ENCODE measurements at places on chromosomes 12 and 14.

- no peak for DNase-seq
These were observed 50.0 kb downstream of the PITPNM2 start for GRCh38 chr12:123100882-123101281.

GRCh38 chr12:30967026-30967425, 40.5 kb downstream of the TSPAN11 start:
- DNase-seq, result no peak

DNA sequence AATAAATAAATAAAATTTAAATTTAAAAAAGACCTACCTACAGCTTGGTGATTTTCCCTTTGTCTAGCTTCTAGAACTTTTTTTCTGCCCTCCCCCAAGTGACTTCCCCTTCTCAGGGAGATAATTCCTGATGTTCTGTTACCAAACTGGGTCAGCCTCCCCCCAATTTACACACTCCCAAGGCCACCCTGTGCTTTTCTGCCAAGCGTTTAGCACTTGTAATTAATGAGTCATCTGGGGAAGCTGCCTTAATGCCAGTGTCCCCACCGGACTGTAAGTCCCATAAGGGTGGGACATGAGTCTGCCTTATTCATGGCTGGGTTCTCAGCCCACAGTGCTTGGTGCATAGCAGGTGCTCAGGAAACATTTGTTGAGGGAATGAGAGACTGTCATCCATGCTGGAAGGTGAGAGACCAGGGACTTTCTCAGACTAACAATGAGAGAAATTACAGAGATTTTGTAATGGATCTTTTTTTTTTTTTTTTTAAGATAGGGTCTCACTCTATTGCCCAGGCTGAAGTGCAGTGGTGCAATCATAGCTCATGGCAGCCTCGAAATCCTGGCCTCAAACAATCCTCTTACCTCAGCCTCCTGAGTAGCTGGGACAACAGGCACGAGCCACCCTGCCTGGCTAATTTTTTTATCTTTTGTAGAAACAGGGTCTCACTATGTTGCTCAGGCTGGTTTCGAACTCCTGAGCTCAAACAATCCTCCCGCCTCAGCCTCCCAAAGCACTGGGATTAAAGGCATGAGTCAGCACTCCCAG, 106.8 kb downstream of the PHETA1 start:
- no peak for DNase-seq

DNA sequence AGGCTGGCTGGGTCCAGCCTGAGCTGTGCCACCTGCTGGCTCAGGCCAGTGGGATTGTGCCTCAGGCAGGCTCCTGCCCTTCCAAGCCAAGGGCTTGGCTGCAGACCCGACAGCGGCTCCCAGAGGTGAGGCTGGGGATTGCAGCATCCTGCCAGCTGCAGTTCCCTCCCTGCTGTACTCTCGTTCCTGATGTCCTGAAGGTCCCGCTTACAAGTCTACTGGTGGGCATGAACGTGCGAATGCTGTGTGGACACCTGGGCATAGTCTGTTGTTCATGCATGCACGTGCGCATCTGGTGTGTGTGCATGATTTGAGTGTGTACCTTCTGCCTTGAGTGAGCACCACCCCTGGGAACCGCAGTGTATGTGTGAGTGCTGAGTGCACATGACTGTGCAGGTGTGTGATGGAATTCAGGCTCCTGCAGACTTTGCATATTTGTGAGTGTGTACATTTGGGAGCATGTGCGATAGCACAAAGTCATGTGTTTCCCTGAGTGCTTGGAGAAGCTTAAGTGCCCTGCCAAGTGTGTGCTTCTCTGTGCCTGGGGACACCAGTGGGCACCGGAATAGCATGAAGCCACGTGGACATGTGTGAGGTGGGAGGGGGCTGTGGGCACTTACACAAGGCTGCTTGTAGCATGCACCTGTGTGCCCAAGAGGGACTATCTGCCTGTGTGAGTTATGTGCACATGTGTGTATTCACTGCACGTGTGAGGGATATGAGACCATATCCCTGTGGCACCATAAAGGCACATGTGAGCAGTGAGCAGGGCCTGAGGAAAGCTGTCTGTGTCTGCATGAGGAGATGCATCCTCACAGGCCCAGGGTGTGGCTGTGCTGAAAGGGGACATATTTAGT, 19.3 kb upstream of the KRT7 start:
- peak; percentile 91 for DNase-seq

GRCh38 chr12:53949631-53950436, 4.9 kb upstream of the HOXC12 start:
- no peak for DNase-seq

- DNase-seq, result no peak
These were observed 85.5 kb downstream of the CEP83 start for GRCh38 chr12:94374124-94374523.

GRCh38 chr12:47458279-47458678, 247.6 kb downstream of the RPAP3 start:
- DNase-seq, result peak; percentile 4

GRCh38 chr12:71601546-71601945, 62.1 kb downstream of the ZFC3H1 start:
- DNase-seq, result no peak

DNA sequence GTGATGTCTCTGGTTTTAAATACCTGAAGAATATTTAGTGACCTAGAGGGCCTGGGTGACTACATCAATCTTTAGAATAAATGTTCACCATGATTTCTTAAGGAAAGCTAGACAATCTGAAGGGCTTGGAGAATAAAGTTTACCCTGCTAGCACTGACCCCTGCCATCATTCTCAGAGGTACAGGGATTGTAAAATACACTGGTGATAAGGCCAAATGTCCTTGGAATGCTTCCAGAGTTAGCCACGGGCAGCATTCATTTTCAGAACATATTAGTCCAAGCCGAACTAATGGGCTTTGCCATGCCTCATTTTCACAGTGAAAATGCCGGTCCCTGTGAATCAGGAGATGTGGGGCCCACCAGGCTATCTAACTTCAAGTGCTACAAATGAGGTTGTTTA, 1381.7 kb upstream of the SEL1L start:
- DNase-seq, result no peak

Measured in AG08395 (cell line).